ENCODE measurements at places on chromosomes 4 and X.

DNA sequence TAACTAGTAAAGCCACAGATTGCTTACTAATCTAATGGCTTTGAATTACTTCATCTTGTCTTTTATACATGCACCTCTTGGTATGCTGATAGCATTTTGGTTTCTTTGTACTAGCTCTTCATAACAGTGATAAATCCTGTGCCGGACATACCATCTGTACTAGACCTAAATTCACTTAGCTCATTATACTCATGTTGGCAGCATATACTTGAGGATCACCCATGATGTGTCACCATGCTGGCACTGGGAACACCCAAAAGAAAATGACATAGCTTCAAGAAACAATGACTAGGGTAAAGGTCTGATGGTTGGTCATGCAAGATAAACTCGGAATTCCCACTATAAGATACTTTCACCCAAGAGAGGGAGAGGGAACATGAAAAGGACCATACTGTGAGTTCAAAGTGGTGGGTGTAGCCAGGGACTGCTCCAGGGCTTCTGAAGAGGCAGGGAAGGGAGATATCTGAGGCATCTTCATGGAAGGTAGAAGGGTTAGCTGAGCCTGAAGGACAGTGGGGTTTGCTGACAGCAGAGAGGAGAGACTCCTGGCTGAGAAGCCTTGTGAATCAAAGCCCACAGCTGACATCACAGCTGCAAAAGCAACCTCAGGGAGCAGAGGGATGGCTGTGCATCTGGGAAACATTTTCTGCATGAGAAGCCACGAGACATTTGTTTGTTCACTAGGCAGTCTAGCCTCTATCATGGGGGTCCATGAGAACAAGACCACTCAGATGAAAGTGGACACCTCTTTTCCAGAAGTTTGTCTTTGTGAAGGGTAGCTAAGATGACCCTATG lies 314.2 kb downstream of the RAB28 start:
- no peak for DNase-seq

- no peak for DNase-seq
Measured at GRCh38 chr4:92050875-92051274, 252.9 kb upstream of the GRID2 start.

GRCh38 chr4:60129740-60130139 lies 1070.4 kb upstream of the ADGRL3 start:
- DNase-seq, result no peak

GRCh38 chr4:139524062-139524631 lies 31.9 kb downstream of the SETD7 start:
- no peak for DNase-seq

DNA sequence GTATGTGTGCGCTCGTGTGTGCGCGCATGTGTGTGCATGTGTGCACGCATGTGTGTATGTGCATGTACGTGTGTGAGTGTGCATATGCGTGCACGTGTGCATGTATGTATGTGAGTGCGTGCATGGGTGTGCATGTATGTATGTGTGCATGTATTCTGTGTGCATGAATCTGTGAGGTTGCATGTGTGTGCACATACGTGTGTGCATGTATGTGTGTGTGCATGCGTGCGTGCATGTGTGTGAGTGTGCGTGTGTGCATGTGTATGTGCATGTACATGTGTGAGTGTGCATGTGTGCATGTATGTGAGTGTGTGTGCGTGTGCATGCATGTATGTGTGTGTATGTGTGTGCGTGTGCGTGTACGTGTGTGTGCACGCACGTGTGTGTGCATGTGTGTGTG lies 241.5 kb downstream of the SHOX start:
- no peak for DNase-seq

- DNase-seq, result no peak
Measured at GRCh38 chr4:16860516-16860915, 37.9 kb downstream of the LDB2 start.

DNA sequence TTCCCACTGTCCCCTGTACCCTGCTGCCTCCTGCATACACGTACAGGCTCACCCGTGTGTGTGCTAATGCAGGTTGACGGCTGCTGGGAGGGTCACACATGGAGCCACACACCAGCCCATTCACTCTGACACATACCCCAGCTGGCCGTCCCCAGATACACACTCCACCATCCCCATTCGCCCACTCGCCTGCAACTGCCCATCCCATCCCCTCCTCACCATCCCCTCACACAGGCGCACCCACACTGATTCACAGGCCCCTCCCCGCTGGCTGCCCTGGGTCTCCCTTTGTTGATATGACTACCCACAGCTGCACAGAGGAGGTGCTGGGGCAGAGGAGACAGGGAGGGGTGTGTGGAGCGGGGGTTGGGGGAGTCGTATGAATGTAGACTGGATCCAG lies 25.7 kb downstream of the PJA1 start:
- no peak for DNase-seq

DNA sequence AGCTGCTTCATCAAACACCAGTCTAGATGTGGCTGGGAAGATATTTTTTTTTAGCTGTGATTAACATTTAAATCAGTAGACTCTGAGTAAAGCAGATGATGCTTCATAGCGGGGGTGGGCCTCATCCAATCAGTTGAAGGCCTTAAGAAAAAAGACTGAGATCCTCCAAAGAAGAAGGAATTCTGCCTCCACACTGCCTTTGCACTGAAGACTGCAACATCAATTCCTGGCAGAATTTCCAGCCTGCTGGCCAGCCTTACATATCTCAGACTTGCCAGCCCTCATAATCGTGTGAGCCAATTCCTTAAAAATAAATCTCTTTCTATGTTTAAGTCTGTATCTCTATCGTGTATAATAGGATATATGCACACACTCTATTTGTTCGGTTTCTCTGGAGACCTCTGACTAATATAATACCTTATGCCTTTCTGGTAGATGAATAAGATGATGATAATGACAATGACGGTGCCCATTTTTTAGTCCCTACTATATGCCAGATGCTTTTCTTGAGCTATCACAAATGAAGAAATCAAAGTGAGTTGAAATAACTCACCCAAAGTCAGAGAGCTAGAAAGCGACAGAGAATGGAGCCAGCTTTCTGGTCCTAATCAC lies 66.1 kb upstream of the SOD3 start:
- no peak for DNase-seq

- no peak for DNase-seq
Measured at GRCh38 chrX:39574178-39574577, 523.6 kb downstream of the BCOR start.

Measured in stimulated activated CD8-positive, alpha-beta memory T cell treated with anti-CD3 and anti-CD28 coated beads, Interleukin-4, amount 100 ng/mL, for 48 hours (primary cell).